Right ventricle myocardium inferior (tissue), 1 donor: ENCODE measurements at places on chromosomes 2 and 18. TPM values are rescaled to one million over a fixed set of nuclear protein-coding genes. Genes with fewer than 3 reads are reported as not detected.

The CCDC121 gene
- total RNA-seq = 6.2 TPM

- DNase-seq = no peak
Measured at GRCh38 chr2:230564805-230565779, 147.6 kb upstream of the CAB39 start.

DNA sequence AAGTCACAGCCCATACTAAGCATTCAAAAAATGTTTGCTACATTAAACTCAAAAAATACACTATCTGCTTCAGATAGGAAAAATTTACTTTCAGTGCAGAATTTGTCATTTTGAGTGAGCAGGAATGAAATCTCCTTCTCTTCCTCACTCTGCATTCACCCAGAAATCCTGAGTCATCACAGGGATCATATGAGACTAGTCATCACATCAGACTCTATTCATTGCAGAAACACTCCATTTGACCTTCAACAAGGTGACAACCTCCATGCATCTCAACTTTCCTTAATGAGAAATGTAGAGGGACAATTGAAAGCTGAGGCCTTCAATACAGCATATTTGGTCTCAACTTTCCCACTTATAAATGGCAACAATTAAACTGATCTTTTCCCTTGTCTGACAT lies 130.4 kb upstream of the CYP26B1 start:
- DNase-seq = no peak

DNA sequence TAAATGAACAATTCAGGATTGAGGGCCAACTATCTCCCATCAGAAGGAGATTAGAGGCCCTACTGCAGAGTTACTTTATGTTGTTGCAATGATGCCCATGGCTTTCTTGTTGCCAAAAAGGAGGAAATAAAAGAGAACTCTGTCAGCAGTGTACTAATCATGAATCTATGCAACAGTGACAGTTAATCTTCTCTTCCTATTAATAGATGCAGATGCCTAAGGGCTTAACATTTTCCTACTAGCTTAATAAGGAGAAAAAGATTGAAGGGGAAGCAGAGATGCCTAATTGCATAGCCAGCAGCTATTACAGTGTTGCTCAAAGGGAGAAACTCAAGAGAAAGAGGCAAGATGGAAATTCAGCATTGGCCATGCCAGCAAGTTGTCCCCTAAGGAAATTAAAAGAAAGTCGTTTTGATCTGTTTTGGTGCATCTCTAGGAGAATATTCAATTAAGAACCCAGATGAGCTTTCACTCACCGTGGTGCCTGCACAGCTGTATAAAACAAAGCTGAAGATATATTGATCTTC lies 107.1 kb upstream of the KCNJ3 start:
- DNase-seq = no peak
